Left kidney (tissue), 8 donors: ENCODE measurements at places on chromosomes 13 and 19.

DNA sequence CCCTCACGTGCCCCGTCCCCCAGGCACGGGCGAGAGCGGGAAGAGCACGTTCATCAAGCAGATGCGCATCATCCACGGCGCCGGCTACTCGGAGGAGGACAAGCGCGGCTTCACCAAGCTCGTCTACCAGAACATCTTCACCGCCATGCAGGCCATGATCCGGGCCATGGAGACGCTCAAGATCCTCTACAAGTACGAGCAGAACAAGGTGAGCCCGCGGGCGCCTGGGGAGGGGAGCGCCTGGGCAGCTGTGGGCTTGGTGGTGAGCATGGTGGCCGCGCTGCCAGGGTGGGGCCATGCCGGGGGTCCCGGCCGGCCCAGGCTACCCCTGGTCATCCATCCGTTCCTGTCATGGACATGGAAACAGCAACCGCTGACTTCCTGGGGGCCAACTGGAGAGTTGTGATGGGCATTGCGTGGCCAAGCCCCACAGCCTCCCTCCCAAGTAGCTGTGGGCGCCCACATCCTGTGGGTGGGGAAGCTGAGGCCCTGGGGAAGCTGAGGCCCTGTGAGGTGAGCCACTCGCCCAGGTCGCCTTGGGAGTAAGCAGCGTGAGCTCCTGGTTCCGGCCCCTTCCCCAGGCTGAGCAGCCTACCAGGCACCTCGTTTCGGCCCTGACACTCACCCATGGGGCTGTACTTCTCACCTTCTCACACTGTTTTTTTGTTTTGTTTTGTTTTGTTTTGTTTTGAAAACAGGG is 16.1 kb downstream of the GNA11 start:
- DNase-seq = no peak

DNA sequence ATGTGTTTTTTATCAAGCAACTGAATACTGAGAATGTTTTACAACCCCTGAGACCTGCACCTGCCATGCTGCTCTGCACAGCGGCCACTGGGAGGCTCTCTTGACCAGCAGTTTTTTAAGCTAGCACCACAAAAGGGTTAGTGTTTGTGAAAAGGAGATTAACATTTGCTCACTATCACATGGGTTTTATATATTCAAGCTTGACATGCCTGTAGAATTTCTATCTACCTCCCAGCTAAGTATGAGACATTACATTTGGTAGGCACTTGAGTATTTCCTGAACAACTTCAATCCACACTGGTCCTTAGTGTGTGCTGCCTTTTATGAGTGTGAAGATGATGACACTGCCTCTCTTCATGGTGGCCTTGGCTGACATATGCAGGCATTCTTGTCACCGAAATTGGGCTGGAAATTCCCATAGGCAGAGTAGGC is 1238.9 kb downstream of the UQCRFS1 start:
- no peak for DNase-seq

DNA sequence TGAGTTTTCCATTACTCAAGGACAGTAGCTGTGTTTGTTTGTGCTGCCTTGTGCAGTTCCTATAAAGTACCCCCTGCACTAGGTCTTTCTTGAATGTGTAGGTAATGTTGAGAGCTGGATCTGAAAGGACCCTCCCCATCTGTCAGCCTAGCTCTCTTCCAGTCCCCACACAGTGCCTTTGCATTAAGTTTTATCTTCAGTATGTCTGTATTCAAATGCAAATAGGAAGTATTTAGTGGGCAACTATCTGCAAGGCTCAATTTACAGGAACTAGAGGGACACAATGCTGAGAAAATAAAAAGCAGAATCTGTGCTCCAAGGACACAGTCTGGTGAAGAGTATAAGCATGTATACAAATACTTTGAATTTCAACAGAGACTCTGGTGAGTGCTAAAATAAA is 558.5 kb downstream of the RFC3 start:
- no peak for DNase-seq

DNA sequence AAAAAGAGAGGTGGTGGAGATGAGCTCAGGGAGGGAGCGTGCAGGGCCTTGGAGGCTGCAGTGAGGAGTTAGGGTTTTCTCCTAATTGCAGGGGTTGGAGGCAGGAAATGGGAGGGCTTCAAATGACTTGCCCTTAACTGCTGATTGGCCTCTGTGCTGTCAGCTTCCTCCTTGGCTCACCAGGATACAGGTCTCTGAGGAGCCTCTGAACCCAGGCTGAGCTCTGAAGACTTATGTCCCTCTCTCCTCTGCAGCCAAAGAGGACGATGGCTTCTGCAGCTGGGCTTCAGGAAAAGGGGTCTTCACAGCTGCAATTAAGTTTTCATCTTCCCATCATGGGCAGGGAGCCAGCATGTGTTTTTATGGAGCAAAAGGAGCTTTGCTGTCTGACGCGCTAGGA is 6.7 kb upstream of the RANBP3 start:
- no peak for DNase-seq
